ENCODE measurements at places on chromosomes 1 and 21. TPM values are rescaled to one million over a fixed set of nuclear protein-coding genes. Genes with fewer than 3 reads are reported as not detected.

DNA sequence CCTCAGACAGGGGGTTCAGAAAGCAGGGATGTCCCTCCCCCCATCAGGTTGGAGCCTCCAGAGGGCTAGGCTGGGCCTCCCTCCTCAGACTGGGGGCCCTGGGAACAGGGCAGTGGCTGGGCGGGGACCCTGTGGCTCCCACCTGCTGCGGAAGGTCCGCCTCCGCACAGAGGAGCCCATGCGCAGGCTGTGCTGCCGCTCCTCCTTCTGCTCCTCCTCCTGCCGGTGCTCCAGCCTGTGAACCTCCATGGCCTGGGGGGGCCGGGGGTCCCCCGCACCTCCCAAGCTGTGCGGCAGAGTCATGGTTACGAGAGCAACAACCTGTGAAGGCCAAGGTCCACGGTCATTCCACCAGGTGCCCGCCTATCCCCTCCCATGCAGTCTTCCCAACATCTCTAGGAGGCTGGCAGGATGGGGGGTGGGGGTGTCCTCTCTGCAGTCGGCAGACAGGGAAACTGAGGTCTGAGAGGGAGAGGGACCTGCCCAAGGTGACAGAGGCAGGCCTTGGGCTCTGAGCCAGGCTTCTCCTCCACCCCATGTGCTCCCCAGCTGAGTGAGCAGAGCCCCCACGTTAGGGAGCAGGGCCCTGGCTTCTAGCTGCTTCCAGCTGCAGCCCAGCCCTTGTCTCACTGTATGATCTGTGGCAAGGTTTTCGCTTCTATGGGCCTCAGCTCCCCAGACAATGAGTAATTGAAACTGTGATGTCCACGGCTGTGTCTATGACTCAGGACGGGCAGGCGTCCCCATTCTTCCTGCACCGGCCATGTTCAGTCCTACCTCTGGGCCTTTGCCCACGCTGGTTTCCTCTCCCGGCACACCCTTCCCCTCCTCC is 3.4 kb downstream of the MYOM3 start:
- H3K4me1 ChIP-seq: peaks cover 32% of the 10 kb centered on the region
- no peaks in the 10 kb centered on the region for H3K36me3 ChIP-seq
- no peak overlapping the region for H3K4me3 ChIP-seq
- H3K27ac ChIP-seq: peak overlapping the region; percentile 67
- peak; percentile 89 for DNase-seq
- H3K27me3 ChIP-seq: no peaks in the 10 kb centered on the region

GRCh38 chr1:150363426-150364230 is at the start of gene RPRD2:
TSS of gene RPRD2 (plus strand) at chr1:150364147. CDS start at chr1:150364715, 568 bp downstream.
- no peaks in the 10 kb centered on the region for H3K27me3 ChIP-seq
- DNase-seq: peak; percentile 97
- H3K36me3 ChIP-seq: no peaks in the 10 kb centered on the region

GRCh38 chr1:106600626-106601025 is 455.8 kb upstream of the PRMT6 start:
- no peak overlapping the region for H3K27ac ChIP-seq
- no peaks in the 10 kb centered on the region for H3K4me1 ChIP-seq
- no peak for DNase-seq
- H3K27me3 ChIP-seq: no peaks in the 10 kb centered on the region

DNA sequence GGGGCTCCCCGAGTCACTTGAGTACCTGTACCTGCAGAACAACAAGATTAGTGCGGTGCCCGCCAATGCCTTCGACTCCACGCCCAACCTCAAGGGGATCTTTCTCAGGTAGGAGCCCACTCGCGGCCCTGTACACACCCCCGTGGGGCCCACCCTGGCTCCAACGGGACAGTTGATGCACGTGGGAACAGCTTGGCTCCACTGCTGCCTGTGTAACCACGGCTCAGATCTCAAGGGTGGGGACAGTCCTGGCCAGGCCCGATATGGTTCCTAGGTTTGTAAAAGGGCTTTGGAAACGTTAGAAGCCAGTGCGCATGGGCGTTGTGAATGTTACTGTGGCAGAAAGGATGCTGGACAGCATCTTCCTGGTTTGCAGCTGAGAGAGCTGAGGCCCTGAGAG is 18.8 kb downstream of the PODN start:
- no peaks in the 10 kb centered on the region for H3K27me3 ChIP-seq
- no peaks in the 10 kb centered on the region for H3K4me1 ChIP-seq
- DNase-seq: no peak
- no peak overlapping the region for H3K27ac ChIP-seq
- H3K4me3 ChIP-seq: no peak overlapping the region
- H3K36me3 ChIP-seq: no peaks in the 10 kb centered on the region

- H3K36me3 ChIP-seq: no peaks in the 10 kb centered on the region
- H3K4me3 ChIP-seq: no peak within 1 kb of the TSS
- peaks cover 17% of the 10 kb centered on the region for H3K27me3 ChIP-seq
- H3K27ac ChIP-seq: no peak within 1 kb of the TSS
- no peak for DNase-seq
- H3K4me1 ChIP-seq: peaks cover 4% of the 10 kb centered on the region
These were observed at the start of gene PLA2G2D for GRCh38 chr1:20119347-20119746. TSS of gene PLA2G2D (minus strand) at chr1:20119536. CDS start at chr1:20119498, 38 bp downstream.

DNA sequence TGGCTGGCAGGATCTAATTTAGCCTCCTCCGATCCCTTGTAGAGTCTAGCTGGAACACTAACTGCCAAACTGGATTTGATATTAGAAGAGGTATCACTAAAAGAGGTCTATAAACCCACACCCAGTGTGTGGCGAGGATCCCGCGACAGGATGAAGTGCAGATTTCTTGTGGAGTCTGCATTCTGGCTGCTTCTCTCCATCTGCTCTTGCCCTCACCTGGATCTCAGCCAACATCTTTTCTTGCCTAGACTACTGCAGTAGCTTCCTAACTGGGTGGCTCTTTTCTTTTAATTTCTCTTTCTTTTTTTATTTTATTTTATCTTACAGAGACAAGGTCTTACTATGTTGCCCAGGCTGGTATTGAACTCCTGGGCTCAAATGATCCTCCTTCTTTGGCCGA is 48.9 kb upstream of the CAPZB start:
- H3K27ac ChIP-seq: no peak overlapping the region
- H3K27me3 ChIP-seq: no peaks in the 10 kb centered on the region
- no peaks in the 10 kb centered on the region for H3K36me3 ChIP-seq

- H3K27ac ChIP-seq: no peak overlapping the region
- H3K4me1 ChIP-seq: peaks cover 15% of the 10 kb centered on the region
- DNase-seq: no peak
- H3K4me3 ChIP-seq: no peak overlapping the region
- H3K36me3 ChIP-seq: no peaks in the 10 kb centered on the region
These were observed 6.4 kb downstream of the ASAP3 start for GRCh38 chr1:23477359-23478144.

GRCh38 chr1:119323216-119323982 is 45.2 kb upstream of the HAO2 start:
- peaks cover 3% of the 10 kb centered on the region for H3K27me3 ChIP-seq
- H3K4me1 ChIP-seq: peaks cover 7% of the 10 kb centered on the region
- no peak overlapping the region for H3K4me3 ChIP-seq
- no peak overlapping the region for H3K27ac ChIP-seq
- H3K36me3 ChIP-seq: no peaks in the 10 kb centered on the region

GRCh38 chr21:27201197-27201596 is 234.3 kb upstream of the ADAMTS5 start:
- peak; percentile 25 for DNase-seq
- H3K4me3 ChIP-seq: no peak overlapping the region
- no peak overlapping the region for H3K27ac ChIP-seq
- H3K36me3 ChIP-seq: no peaks in the 10 kb centered on the region
- no peaks in the 10 kb centered on the region for H3K4me1 ChIP-seq
- H3K27me3 ChIP-seq: no peaks in the 10 kb centered on the region

- no peak for DNase-seq
- no peaks in the 10 kb centered on the region for H3K36me3 ChIP-seq
- H3K27me3 ChIP-seq: no peaks in the 10 kb centered on the region
- no peak overlapping the region for H3K4me3 ChIP-seq
These were observed 10.2 kb upstream of the ADCY10 start for GRCh38 chr1:167924102-167924501.

GRCh38 chr1:178954937-178955336 is 70.8 kb upstream of the FAM20B start:
- no peaks in the 10 kb centered on the region for H3K4me1 ChIP-seq
- no peak overlapping the region for H3K27ac ChIP-seq
- no peaks in the 10 kb centered on the region for H3K27me3 ChIP-seq
- no peak for DNase-seq
- no peak overlapping the region for H3K4me3 ChIP-seq
- H3K36me3 ChIP-seq: no peaks in the 10 kb centered on the region

- no peak overlapping the region for H3K4me3 ChIP-seq
- DNase-seq: no peak
- H3K4me1 ChIP-seq: peaks cover 13% of the 10 kb centered on the region
These were observed 13.6 kb downstream of the PPFIA4 start for GRCh38 chr1:203039609-203040512.

DNA sequence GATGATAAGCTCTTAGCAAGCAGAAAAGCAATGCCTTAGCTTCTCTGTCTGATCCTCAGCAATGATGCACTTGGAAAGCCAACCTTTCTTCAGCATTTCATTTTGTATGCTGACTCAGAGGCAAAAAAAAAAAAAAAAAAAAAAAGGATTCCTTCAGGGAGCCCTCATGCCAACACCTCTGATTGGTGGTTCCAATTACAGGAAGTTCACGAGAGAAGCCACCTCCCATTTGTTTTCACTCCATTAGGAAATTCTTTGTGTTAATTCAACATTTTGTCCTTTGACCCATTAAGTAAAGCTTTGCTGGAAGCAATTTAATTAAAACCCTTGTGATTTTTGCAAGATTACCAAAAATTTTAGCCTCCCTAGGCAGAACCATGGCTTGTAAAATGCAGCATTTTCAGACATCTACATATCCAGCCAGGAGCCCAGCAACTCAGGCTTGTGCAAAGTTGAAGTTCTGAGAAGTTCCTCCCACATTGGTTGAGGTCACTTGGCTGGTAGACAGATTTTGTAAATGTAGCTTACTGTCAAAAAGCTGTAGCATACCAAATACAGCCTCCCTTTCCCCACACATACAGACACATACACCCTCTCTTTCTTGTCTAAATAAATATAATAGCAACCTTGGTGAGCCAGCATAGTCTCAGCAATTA is 27.1 kb upstream of the VTCN1 start:
- DNase-seq: peak; percentile 55
- H3K27me3 ChIP-seq: peaks cover 3% of the 10 kb centered on the region
- H3K4me1 ChIP-seq: no peaks in the 10 kb centered on the region

- DNase-seq: no peak
- no peak overlapping the region for H3K4me3 ChIP-seq
- no peaks in the 10 kb centered on the region for H3K27me3 ChIP-seq
- H3K36me3 ChIP-seq: no peaks in the 10 kb centered on the region
- peaks cover 11% of the 10 kb centered on the region for H3K4me1 ChIP-seq
These were observed 82.2 kb upstream of the C1orf105 start for GRCh38 chr1:172338295-172338735.

DNA sequence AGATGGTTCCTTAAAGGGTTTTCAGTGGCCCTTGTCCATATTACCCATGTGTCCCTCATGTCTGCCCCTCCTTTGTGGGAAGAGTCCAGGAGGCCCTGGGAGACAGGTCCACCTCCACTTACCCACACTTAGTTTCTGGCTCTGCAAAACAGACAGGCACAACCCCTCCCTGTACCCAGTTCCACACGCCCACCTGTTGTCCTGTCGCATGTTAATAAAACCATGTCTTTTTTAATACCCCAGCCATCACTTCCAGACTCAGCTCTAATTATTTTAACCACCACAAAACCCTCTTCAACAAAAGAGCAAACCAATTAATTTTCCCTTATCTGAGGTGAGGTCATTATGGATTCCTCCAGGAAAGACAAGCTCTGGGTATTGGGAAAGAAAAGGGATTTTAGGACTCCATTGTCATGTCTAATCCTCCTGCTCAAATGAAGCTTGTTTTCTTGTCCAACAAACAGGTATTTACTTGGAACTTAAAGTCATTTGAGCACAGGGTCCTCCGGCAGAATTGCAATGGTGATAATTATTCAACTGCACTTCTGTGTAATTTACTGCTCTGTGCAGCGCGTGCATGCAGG is 68.9 kb downstream of the CCDC185 start:
- no peaks in the 10 kb centered on the region for H3K27me3 ChIP-seq
- no peaks in the 10 kb centered on the region for H3K36me3 ChIP-seq
- no peak overlapping the region for H3K27ac ChIP-seq
- H3K4me1 ChIP-seq: no peaks in the 10 kb centered on the region
- H3K4me3 ChIP-seq: no peak overlapping the region

DNA sequence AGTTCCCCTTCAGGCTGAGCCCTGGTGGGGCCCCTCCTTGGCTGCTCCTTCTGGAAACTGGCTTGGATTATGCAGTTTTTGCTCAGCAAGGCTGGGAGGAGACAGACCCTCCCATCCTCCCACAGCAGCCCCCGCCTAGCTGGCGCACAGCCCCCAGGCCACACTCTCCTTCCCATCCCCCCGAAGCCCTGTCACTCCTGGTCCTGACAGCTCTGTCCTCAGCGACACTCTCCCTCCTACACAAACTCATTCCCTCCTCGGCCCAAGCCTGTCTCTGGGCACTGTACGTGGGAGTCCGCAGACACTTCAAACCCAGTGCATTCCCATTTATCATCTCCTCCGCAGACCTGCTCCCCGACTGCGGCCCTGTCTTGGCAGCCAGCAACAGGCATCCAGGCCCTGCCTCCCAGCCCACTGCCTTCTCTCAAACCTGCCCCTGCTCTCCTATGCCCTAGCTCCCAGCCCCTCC is 25.0 kb upstream of the EPHB2 start:
- H3K4me1 ChIP-seq: peaks cover 20% of the 10 kb centered on the region
- H3K36me3 ChIP-seq: no peaks in the 10 kb centered on the region
- H3K27ac ChIP-seq: no peak overlapping the region
- peak; percentile 55 for DNase-seq
- no peaks in the 10 kb centered on the region for H3K27me3 ChIP-seq

- no peak overlapping the region for H3K27ac ChIP-seq
- peaks cover 12% of the 10 kb centered on the region for H3K4me1 ChIP-seq
- no peaks in the 10 kb centered on the region for H3K27me3 ChIP-seq
- H3K36me3 ChIP-seq: no peaks in the 10 kb centered on the region
These were observed 21.5 kb downstream of the ADGRB2 start for GRCh38 chr1:31742462-31743212.

- no peaks in the 10 kb centered on the region for H3K36me3 ChIP-seq
- no peaks in the 10 kb centered on the region for H3K4me1 ChIP-seq
- no peaks in the 10 kb centered on the region for H3K27me3 ChIP-seq
- peak; percentile 63 for DNase-seq
- H3K27ac ChIP-seq: no peak overlapping the region
These were observed 64.7 kb downstream of the SNRPE start for GRCh38 chr1:203926025-203926540.

Gene ADORA1
- total RNA-seq: 5.7 TPM

Gene RGS4
- 23.8 TPM for total RNA-seq

Gene BACE2
- total RNA-seq: 16.8 TPM

Gene PRKCZ
- total RNA-seq: 28.6 TPM

Gene SPRR2E
- total RNA-seq: not detected

Gene CNR2
- total RNA-seq: not detected

Gene CHIA
- not detected for total RNA-seq

Gene ANP32E
- total RNA-seq: 48.9 TPM

Gene UBL4B
- total RNA-seq: not detected

Gene CSDE1
- 562 TPM for total RNA-seq

Data from astrocyte (in vitro differentiated cells and primary cell).